ENCODE measurements at places on chromosomes 6 and 20.
A peak's percentile ranks its signal among the peaks of the same experiment; 100 is the strongest.

GRCh38 chr6:11333132-11333849 lies 100.8 kb upstream of the NEDD9 start:
- DNase-seq = no peak

DNA sequence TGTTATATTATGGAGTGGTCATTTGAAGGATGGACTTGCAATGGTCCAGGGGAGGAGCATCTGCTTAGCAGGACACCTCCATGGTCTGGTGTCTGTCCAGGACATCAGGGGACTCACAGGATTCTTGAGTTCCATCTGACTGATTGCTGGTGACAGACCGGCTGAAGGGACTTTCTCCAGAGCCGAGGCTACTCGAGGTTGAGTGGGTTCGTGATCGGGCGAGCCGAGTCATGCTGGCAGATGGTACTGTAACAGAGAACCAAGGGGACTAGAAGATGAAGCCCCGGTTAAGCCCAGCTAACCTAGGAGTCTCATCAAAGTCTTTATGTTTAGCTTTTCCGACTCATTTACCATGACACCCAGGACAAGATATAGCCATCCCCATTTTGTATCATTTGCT lies 7.5 kb upstream of the SLA2 start:
- no peak for DNase-seq

DNA sequence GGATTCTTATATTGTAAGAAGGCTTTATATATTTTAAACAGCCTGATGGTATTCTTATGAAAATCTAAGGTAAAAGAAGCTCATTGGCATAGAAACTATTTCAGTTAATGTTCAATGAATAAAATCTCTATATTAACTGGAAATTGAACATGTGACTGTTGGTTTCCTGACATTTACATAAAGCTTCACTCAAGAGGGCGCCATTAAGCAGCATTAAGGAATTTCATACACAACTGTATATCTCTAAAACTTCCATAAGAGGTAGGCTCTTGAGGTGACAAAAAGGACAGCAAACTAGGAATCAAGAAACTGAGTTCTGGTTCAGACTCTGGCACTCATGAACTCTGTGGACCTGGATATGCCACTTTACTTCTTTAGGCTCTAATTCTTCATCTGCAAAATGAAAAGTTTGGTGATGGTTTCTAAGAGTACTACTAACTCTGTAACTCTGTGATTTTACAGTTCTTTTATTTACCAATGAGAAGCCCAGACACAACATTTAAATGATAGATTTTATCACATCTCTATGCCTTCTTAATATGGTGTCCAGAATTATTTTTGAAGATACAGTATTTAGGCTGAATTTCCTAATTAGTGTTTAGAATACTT lies 147.5 kb downstream of the FLRT3 start:
- DNase-seq = no peak

- DNase-seq = no peak
These were observed 27.4 kb upstream of the APCDD1L start for GRCh38 chr20:58542411-58543095.

DNA sequence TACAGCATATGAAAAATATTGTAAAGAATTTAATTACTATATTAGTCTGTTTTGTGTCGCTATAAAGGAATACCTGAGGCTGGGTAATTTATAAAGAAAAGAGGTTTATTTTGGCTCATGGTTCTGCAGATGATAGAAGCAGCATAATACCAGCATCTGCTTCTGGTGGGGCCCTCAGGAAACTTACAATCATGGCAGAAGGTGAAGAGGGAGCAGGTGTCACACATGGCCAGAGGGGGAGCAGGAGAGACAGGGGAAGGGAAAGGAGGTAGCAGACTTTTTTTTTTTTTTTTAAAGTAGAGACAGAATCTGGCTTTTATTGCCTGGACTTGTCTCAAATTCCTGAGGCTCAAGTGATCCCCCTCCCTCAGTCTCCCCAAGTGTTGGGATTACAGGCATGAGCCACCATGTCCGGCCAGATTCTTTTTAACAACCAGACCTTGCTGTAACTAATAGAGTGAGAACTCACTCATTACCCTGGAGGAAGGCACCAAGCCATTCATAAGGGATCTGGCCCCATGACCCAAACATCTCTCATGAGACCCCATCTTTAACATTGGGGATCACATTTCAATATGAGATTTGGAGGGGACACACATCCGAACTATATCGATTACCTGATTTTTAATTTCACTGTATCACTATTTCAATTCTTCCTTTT lies 64.6 kb downstream of the MAN1A1 start:
- peak; percentile 24 for DNase-seq

GRCh38 chr6:110173506-110174132 lies 5.9 kb downstream of the WASF1 start:
- no peak for DNase-seq

GRCh38 chr20:8175741-8176675 lies 43.9 kb downstream of the PLCB1 start:
- no peak for DNase-seq

DNA sequence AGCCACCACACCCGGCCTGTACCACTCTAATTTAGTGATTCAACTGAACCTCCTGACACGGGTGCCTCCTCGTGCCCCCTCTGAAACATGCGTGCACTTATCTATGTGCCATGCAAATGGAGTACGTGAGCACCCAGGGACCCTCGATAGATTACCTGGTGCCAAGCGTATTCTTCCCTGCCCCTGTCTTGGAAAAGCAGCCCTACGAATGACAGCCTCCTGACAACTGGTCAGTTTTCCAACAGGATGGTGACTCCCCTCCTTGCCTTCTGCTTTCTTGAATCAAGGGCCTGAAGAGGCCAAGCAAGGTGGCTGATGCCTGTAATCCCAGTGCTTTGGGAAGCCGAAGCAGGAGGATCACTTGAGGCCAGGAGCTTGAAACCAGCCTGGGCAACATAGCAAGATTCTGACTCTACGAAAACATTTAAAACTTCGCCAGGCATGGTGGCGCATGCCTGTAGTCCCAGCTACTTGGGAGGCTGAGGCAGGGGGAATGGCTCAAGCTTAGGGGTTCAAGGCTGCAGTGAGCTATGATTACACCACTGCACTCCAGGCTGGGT lies 25.4 kb upstream of the SYNJ2 start:
- no peak for DNase-seq

GRCh38 chr6:114075300-114075699 lies 104.4 kb upstream of the HDAC2 start:
- DNase-seq = no peak

DNA sequence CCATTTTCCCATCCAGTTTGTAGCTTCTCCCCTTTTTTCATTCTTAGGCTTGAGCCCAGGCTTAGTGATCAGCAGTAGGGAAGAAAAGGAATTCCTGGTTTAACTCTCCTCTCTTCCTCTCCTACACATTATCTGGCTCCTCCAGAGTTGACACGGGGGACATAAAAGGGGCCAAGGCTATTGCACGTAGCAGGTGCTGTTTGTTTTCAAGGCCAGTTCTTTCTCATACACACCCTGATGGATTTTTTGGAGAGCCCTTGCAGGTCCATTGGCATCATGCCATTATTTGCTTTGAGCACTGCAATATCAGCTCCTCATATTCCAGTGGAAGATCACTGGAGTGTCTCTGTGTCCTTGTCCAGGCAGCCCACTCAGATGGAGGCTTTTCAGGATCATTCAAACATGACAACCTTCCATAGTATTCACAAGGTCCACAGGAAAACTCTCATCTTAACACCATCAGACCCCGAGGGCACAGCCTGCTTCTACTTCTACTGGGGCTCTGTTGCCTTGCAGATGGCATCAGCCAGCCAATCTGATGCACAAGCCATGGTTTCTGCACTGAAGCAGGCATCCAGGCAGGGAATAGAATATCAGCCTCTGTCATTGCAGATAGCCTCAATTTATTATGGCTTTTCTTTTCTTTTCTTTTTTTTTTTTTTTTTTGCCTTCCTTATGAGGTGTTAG lies 18.8 kb downstream of the PLCB4 start:
- no peak for DNase-seq

- no peak for DNase-seq
These were observed 153.6 kb downstream of the ZFAND3 start for GRCh38 chr6:37972994-37973757.

DNA sequence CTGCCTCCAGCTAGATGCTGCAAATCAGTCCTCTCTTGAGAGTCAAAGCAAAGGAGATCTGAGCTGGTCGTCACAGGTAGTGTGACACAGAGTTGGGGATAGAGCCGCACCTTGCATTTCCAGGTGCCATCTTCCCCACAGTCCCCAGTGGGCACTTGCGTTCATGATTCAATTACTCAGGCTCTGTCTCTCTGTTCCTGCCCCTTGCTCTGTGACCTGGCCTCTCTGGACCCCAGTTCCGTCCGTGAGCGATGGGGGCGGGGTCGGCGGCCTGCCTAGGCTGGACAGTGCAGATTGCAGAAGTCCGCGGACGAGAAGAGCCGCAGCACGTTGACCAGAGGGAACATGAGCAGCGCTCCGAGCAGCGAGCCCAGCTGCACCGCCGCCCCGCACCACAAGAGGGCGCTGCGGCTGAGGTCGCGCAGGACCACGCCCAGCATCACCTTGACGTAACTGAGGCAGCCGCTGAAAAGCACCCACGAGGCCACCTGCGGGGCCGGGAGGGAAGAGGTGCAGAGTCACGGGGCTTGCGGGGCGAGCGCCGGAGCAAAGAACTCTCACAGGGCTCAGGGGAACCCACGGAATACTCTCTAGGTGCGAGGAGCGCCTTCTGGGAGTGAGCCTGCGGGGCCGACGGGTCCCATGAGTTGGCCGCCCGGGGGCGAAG lies 7.4 kb downstream of the SLC52A3 start:
- no peak for DNase-seq

DNA sequence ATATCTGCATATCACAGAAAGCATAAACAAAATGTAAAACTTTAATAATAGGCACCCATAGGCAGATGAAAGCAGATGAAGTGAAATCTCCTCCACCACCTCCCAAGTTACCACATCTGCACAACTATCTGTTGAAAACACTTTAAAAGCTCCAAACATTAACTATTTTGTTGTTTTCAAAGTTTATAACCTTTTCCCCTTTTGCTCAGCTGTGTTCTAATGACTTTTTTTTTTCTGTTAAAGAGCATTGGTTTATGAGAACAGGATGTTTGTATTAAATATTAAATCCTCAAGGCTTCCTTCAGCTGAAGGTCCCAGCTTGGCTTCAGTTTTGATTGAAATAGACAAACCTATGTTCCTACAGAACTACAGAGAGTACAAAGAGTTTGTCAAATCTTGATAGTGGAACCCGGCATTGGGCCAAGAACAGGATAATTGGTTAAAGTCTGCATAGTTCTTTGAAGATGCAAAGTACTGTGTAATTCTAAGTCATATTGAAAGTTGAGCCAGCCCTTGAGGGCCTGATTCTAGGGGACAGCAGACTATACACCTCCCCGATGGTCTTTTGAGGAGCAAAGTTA lies 255.1 kb upstream of the JAG1 start:
- DNase-seq = no peak

- DNase-seq = no peak
These were observed 57.6 kb downstream of the GCNT2 start for GRCh38 chr6:10578723-10579122.

- DNase-seq = no peak
These were observed 391.8 kb downstream of the ARHGAP18 start for GRCh38 chr6:129317931-129318820.

DNA sequence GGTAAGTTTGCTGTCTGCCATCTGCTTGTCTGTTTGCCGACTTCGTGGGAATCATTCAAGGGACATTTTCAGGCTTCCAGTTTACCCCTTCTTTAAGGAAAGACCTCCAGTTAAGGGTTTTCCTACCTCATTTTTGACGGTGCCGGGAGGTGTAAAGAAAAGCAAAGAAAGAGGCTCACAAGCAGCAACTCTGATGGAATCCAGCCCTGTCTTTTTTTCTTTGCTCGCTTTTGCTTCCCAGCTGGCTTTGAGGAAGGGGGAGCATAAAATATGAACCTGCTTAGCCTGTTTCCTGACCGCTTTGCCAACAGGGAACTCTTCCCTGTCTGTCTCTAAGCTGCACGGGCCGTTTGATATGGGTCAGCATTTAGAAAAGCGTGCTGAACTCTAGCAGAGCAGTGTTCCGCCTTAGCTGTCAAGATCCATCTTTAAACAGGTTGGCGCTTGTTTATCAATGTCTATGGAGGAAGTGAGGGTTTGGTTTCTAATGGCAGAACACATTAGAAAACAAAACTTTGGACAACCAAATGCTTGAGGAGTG lies 13.8 kb downstream of the SYTL3 start:
- no peak for DNase-seq

DNA sequence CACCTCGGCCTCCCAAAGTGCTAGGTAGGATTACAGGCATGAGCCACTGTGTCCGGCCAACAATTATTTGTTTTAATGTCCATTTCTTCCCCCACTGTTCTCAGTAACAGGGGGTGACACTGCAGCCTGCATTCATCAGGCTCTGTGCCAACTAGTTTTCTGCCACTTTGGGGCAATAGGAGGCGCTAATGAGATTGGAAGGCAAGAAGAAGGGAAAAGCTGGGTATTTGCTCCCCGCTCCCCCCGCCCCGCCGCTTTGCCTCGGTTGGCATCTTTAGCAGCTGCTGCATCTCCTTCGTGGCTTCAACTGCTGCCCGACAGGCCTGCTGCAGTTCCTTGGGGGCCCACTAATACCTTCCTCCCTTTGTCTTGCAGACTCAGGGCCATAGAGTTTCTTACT lies 35.0 kb upstream of the MDGA1 start:
- no peak for DNase-seq

GRCh38 chr6:6584310-6585002 lies 4.1 kb upstream of the LY86 start:
- no peak for DNase-seq

GRCh38 chr6:119110601-119111548 lies 32.4 kb upstream of the FAM184A start:
- DNase-seq = peak; percentile 35

DNA sequence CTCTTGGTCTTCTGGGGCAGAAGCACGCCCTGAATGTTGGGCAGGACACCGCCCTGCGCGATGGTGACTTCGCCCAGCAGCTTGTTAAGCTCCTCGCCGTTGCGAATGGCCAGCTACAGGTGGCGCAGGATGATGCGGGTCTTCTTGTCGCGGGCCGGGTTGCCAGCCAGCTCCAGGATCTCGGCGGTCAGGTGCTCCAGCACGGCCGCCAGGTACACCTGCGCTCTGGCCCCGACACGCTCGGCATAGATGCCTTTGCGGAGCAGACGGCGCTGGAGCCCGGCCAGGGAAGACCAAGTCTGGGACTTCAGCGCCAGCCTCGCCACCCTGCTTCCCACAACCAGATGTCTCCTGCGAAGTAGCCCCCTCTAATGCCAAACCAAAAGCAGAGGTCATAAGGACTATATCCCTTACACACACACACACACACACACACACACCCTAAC lies 8.0 kb upstream of the SLC17A3 start:
- DNase-seq = peak; percentile 5

DNA sequence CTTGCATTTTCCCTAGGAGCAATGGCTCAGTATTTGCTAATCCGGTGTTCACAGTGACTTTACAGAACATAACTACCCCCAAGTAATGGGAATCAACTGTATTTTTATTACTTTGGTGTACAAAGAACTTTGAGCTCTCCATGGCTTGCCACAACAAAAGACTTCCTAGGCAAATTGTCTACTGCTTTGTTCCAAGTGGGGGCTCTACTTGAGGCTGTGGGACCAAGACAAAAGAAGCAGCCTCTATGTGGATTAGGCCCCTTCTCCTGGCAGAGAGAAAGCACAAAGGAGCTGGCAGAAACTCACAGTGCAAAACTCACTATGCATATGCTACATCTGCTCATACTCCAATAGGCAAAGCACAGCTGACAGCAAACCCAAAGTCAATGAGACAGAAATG lies 853 bp downstream of the WFDC8 start:
- no peak for DNase-seq

Data from T-cell (primary cell).